ENCODE measurements at places on chromosomes 3 and 15. TPM values are rescaled to one million over a fixed set of nuclear protein-coding genes. Genes with fewer than 3 reads are reported as not detected.

DNA sequence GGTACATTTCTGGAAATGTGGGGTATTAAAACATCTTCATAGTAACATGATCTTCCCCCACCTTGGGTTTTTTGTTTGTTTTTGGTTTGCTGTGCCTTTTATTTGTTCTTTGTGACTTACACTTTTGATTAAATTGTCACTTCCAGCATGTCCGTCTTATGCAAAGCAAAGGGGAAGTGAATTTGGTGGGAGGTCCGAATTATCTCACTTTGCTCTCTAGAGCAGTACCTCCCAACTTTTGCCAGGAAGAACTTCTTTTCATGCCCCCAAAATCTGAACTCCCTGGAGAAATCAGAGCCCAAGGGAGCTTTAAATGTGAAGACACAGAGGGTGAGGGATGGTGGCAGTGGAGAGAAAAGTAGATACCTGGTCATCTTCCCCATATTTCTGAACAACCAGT lies 173.1 kb downstream of the IL5RA start:
- DNase-seq = no peak

Gene ABHD6
- total RNA-seq = 21.9 TPM

DNA sequence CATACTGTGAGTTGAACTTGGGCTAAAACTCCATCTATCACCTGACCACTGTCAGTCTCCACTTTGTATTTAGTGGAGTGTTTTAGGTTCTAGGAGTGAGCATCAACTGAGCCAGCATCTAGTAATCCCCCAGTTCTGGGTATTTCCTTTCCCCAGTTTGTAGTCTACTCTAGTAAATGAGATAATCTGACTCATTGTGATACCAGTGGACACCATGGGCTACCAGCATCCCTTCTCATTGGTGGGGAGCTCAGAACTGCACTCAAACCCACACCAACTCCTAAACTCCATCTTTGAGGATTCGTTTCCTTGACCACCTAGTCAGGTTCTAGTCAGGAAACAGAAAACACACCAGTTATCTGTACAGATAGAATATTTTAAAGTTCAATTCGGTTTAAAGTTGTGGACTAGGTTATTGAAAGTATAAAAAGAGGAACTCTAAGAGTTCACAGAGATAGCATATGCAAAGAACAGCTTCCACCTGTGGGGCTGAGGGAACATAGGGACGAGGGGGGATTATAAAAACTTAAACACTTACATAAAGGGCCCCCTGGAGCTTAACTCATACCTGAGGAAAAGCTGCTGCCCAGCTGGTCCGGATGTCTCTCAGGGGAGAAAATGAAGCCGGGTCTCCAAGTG lies 36.0 kb downstream of the LEO1 start:
- no peak for DNase-seq

GRCh38 chr15:60932051-60932915 lies 296.8 kb downstream of the RORA start:
- no peak for DNase-seq

DNA sequence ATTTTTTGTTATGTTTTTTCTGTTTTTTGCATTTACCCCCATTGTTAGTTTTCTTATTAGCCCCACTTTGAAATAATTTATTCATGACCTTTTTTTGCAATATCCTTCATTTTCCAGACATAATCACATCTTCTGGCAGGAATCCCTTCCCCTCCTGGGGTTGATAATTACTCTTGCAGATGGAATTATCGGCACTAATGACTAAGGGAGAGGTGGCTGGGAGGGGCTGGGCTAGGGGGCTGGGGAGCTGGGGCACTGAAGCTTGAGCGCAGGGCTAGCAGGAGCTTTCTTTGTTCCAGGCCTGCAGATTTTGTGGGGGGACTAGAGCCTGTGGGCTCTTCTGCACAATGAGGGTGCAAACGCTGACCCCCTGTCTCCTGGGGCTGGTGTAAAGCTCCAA lies 77.8 kb downstream of the RAB11A start:
- no peak for DNase-seq

Gene PPP1R14D
- 153 TPM for total RNA-seq

GRCh38 chr3:1613962-1614361 lies 484.7 kb upstream of the CNTN4 start:
- no peak for DNase-seq

DNA sequence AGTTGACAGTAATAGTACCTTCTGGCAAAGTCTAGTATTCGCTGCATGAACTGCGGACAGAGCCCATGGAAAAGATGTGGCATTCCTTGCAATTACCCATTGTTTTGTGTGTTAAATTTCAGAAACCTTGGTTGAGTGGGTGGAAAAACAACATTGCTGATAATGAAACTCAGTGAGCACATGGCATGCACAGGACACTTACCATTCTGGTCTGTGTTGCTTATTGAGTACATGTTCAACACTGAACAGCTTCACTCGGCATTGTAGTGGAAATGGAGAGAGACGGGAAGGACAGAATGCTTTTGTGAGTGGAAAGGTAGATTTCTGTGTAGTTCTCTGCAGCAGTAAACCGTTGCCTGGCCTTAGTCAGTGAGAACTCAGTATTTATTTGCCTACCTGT lies 165.3 kb downstream of the FNDC3B start:
- DNase-seq = no peak

DNA sequence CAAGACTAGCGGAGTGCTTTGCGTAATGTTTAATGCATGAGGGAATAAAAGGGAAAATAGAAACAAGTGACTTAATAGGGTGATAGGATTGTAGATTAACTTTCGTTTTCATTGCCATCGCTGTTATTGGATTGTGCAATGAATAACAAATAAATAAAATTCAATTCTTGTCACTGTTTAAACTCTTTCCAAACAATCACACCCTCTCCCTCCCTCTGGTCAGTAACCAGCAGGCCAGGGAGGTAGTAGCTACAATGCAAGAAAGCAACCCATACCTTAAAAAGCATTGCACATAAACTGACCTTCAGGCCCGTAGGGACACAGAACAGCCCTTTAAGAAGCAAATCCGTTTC lies 705 bp upstream of the TFRC start:
- DNase-seq = no peak

Gene SLC25A26
- 18.9 TPM for total RNA-seq
